ENCODE measurements at places on chromosomes 3 and 15.

- DNase-seq: no peak
Measured at GRCh38 chr15:64355348-64355943, 527 bp downstream of the CSNK1G1 start.

DNA sequence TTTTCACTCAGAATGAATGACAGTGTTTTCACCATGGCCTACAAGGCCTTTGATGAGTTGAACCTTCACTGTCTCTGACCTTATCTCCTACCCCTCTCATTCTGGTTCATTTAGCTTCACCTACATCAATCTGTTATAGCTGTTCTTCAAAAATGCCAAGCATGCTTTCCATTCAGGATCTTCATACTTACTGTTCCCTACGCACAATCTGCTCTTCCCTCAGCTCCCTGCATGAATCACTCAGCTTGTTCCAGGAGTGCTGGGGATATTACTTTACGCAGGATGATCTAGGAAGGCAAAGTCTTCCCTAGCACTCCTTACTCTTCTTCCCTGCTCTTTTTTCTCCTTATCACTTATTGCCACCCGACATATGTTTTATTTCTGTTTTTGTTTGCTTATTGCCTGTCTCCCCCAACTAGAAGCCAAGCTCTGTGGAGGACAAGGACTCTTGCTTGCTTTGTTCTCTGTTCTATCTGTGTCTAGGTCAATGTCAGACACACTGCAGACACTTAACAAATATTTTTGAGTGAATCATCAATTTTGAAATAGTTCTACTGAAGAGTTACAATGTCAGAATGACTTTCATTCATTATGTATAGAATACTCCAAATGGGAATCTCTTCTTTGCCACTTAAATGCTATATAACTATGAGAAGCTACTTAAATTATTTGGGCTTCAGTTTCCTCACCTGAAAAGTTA is 238.3 kb upstream of the FEZF2 start:
- no peak for DNase-seq

DNA sequence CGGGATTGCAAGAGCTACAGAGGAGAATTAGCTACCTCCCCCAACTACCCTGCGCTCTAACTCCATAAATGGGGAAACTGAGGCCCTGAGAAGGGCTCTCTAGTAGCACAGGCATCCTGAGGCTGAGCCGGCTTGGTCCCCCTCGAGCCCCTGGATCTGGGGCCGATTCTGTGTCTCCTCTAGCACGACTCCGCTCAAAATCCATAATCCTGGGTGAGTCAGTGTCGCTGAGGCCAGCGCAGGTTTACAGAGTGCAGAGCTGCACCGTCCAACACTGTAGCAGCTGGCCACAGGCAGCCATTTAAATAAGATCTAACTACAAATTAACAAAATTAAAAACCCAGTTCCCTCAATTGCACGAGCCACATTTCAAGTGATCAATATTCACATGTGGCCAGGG is 10.8 kb downstream of the GATA2 start:
- DNase-seq: no peak

DNA sequence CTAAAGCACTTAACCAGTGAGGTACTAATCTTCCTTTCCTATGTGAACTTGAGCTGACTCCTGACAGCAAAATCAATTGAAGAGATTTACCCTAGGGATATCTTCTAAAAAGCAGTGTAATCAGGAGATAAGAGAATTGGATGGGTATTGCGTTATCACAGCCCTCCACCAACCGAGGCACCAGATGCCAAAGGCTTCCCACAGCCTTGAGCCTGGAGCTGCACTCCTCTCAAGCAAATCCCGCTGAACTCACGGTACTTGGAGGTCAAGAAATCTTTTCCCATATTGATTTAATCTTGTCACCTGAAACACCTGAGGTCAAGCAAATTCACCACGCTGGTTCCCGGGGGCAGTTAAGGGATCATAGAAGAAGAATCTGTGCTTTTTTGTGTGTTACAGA is 346.8 kb downstream of the TBL1XR1 start:
- no peak for DNase-seq

DNA sequence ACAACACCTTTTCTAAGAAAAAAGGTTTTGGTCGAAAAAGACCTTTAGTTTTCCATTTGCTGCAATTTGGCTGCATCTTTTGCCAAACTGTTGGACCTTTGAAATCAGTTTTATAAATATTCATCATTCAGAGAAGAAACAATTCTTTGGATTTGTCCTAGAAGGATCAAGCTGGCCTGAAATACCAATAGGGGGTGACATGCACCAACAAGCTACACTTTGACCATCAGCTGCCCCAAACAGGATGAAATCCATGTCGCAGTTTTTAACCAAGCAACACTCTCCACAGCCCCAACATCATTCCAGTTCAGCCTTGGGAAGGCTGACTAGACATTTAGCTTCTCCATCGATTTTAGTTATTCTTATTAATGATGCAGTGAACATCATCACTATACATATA is 9.8 kb downstream of the RPL15 start:
- no peak for DNase-seq

DNA sequence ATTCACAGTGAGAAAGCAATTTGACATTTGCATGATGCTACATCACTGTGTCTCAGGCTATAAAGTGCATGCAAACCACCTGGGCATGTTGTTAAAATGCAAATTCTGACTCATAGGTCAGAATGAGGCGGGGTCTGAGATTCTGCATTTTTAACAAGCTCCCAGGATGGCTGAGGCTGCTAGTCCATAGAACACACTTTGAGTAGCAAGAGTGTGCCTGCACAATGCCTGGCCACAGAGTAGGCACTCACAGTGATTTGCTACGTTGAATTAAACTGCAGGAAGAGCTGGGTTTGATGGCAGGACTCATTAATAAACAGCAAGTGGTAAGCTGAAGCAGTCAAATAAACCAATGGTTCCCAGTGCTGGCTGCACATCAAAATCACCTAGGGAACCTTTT is 48.1 kb downstream of the NTRK3 start:
- no peak for DNase-seq

DNA sequence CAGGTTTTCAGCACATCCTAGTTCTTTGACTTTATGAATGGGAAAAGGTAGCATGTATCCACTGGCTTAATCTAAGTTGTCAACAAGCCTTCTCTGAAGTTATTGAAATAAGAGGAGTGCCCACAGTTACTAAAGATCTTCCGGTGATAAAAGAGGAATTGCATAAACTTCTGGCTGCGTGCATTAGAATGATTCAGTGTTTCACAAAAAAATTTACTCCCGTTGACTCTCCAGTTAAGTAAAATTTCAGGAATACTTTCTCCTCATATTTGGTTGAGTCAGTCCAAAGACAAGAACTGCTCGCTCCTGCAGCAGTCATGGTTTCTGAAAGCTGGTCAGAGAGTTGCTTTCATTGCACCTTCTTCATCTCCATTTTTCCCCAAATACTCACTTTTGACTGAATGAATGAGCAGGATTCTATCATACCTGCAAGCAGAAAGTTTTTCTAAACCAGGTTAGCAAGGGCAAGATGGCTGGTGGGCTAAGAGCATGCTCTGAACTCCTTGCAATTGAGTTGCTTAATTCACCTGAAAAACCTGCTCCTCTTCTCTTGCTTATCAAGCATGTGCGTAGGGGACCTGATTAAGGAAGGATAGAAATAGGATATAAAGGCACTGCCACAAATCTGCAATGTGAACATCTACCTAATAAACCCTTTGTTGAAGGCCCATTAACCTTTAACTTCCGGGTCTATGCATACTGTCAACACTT is 64.2 kb upstream of the TIMP4 start:
- no peak for DNase-seq

DNA sequence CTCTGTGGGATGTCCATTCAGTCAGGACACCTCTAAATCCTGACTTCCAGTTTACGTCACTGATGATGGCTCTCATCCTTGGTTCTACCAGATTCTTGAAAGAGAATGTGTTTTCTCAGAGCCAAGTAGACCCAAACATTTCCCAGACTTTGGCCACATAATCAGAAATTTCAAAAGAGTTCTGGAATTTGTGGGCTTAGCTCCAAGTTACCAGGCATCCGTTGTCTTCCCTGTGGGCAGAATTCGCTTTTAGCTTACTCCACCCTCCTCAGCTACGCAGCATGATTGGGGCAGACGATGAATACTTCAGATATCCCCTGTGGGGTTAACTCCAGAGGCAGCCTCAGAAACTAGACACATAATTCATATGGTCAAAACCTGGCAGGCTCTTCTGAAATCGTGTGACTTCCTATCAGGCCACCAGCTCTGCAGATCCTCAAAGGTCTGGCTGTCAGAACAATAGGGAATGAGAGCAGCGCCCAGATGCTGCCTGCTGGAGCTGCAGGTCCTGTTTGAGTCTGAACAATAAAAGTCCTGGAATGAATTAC is 30.6 kb downstream of the CRTC3 start:
- DNase-seq: no peak
